NCI-H524 (cell line): ENCODE measurements at places on chromosomes 7 and 10.

DNA sequence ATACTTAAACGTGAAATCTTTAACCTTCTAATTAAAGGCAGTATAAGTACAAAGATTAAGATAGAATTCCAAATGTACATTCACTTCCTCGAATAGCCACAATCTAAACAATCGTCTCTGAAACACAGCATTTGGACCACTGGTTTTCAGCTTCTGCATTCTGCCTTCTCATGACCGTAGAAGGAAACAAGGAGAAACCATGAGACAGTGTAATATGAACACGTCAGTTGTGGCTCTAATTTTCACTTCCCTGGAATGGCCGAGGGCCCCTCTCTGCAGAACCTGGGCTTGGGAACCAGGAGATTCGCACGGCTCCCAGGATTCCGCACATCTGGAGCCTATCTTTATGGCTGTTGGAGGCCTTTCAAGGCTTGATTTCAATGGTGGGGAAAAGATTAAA lies 189.3 kb downstream of the KLF6 start:
- no peak for DNase-seq

DNA sequence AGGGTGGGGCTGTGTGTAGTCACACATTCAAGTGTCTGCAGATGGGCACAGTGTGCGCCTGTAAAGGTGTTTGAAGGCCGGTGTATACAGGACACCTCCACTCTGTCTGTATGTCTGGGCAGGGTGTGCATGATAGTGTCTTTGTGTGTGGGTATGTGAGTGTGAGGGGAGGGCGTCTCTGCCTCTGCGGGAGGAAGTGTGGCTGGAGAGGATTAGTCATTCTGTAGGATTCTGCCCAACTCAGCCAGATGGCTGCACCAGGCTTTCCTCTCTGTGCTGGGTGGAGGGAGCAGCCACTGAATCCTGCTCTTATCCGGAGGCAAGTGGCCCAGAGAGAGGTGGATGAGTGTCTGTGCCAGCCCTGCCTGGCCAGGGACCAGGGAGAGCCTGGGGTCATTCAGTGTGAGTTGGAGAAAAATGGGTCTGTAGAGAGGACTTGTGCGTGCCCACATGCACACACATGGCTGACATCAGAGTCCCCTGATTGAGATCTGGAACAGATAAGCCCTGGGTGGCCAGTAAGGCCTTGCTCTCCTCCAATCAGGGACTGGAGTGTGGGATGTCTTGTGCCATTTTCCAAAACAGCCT lies 1.7 kb downstream of the SFXN3 start:
- DNase-seq, result peak; percentile 57

DNA sequence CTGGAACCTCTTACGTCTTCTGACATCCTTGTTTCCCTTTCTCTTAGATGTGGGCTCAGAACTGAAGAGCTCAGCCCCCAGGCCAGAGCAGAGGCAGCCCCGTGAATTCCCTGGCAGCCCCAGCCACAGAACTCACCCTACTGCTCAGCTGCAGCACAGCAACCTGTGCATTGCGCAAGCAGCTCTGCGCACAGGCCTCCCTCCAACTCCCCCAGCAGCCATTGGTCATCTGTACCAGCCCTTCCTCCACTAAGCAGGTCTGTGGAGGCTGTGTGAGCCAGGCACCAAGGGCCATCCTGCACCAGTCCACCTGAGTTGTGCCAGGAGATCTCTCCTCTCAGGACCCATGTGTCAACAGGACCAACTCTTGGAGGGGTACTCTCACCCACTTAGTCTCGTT lies 54.5 kb downstream of the ZNF33B start:
- no peak for DNase-seq

GRCh38 chr7:133139350-133139749 lies 57.5 kb upstream of the CHCHD3 start:
- DNase-seq, result no peak

- DNase-seq, result no peak
Observed at GRCh38 chr10:132392184-132392800, 4.7 kb upstream of the PWWP2B start.

DNA sequence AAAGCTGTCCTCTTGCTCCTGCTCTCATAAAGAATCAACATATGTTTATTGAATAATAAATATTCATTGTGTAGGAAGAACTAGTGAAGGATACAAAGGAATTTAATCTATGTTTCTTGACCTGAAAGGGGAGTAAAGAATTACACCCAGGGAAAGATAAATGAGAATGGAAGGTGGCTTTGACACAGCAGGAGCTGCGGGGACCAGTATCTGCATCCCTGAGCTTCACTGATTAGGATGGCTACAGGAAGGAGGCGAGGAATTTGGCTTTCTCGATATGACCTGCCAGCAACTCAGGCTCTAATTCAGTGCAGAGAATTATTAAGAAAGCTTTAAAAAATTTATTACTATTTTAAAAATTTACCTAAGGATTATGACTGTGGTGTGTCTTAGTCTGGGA lies 194.6 kb downstream of the SEC23IP start:
- DNase-seq, result no peak

- DNase-seq, result no peak
Observed at GRCh38 chr10:130040817-130041330, 69.8 kb downstream of the C10orf143 start.

GRCh38 chr7:151652111-151652510 lies 132.4 kb upstream of the RHEB start:
- DNase-seq, result peak; percentile 64

GRCh38 chr7:18243731-18244130 lies 216.1 kb upstream of the PRPS1L1 start:
- no peak for DNase-seq

DNA sequence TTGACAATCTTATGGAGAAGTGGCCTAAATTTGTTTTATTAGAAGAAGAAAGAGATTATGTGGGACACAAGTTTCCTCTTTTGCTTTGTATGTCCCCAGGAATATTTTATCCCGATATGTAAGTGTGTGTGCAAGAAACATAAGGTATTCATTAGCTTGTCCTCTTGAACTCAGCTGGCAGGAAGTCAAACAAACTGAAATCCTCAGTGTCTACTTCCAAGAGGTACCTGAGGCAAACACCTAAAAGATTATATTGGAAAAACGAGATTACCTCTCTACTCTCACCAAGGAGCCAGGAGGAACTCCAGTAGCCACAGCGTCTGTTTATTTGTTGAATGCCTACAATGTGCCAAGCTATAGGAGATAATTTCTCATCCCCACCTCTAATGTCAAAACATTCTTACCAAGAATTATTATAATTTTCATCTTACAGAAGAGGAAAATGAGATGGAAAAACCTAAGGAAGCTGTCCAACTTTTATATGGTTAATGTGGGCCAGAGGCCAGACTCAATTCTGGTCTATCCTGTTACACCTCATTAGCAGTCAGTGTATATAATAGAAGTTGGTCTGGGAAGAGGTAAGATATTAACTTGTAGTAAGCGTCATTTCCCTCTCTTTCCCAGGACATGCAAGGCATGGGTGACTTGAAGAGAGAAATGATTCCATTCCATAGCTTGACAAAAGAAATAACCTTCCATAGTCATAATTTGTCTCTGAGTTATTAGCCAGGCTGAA lies 692.7 kb downstream of the MAGI2 start:
- DNase-seq, result no peak

- no peak for DNase-seq
Observed at GRCh38 chr7:150463461-150463860, 13.0 kb downstream of the GIMAP8 start.

DNA sequence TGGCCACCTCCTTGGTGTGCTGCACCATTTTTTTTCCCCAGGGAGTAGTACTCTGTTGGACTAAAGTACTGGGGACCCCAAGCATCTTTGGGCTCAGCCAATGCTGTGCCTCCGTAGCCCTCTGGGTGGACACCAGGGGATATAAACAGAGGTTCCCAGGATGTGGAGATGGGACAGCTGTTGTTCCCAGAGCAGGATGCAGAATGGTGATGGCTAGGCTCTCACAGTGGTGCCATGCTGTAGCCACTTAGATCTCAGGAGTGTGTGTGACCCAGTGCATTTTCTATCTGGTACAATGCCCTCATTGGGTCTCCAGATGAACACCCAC lies 50.9 kb upstream of the SCIN start:
- no peak for DNase-seq

DNA sequence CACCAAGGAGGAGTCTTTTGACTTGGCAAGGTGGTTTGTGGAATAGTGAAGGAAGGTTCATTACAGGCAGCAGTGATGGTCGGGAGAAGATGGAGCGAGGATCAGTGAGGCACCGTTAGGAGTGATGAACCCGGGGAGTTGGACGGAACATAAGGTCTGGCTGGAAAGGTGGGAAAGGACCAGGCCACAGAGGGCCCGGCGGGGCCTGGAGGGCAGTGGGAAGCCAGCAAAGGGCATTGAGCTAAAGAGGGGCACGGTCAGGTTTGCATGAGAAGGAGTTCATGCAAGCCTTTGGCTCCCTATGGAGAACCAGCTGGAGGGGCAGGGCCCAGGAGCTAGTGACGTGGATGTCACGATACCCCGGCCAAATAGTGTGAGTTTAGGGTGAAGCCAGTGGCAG lies 46.2 kb upstream of the RABGEF1 start:
- no peak for DNase-seq

- DNase-seq, result peak; percentile 32
Observed at GRCh38 chr10:7436490-7437100, 25.8 kb upstream of the SFMBT2 start.

DNA sequence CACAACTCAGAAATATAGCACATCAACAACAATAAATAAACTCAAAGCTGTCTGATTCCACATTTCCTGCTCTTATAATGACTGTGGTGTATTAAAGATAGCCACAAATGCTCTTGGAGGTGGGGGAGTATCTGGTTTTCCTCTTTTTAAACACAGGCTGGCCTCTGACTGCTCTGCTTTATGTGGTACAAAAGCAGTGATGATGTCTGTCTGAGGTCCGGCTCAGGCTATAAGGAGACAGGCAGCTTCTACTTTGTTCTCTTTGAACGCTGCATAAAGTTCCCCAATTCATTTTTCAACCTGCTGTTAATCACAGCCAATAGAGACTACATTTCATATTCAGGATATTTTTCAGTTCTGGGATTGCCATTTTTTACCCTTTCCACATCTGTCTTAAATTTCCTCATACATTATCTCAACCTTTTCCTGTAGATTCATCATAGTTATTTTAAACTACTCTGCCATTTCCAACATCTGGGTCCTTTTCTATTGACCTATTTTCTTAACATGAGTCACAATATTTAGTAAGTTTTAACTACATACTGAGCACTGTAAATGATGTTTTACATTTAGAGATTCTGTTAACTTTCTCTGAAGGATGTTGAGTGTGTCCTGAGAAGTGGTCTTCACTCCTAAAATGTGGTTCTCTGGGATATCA lies 64.9 kb downstream of the CRPPA start:
- no peak for DNase-seq

- DNase-seq, result no peak
Observed at GRCh38 chr7:155860840-155861479, 48.7 kb upstream of the SHH start.

- DNase-seq, result peak; percentile 19
Observed at GRCh38 chr10:102413053-102413705, 5.4 kb downstream of the PSD start.

DNA sequence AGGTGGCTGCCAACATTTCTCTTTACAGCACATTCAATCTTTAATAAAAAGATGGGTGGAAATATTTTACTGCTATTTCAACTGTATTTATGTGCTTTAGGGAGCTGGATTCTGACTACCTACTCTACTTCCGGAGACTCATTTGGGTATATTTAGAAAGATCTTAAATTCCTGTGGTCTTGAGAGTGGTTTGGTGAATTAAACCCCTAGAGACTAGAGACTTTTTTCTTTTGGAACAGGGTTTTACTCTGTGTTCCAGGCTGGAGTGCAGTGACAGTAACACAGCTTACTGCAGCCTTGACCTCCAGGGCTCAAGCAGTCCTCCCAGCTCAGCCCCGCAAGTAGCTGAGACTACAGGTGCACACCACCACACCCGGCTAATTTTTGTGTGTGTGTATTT lies 79.0 kb upstream of the HABP2 start:
- DNase-seq, result no peak

DNA sequence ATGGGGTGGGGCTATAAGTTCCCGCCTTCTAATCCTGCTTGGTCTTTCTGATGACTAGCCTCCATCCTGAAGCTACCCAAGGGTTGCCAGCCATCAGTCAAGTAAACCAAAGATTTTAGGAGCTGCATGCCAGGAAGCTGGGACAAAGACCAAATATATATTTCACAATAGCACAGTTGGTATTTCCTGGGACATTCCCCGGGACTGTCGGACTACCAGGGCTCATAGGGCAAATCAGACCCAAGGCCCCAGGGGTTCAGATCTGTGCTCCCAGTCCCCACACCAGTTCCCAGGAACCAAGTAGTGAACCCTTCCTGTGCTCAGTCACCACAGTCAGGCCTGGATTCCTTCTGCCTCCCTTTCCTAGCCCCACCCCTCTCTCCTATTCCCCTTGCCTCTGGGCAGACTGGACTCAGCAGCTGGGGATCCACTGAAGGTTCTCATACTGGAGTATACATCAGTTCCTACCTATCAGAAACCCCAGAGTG lies 5.7 kb upstream of the CXCL12 start:
- no peak for DNase-seq

- DNase-seq, result no peak
Observed at GRCh38 chr10:14102056-14102455, 228.7 kb downstream of the FRMD4A start.

GRCh38 chr10:119728172-119728800 lies 2.4 kb downstream of the INPP5F start:
- DNase-seq, result no peak

DNA sequence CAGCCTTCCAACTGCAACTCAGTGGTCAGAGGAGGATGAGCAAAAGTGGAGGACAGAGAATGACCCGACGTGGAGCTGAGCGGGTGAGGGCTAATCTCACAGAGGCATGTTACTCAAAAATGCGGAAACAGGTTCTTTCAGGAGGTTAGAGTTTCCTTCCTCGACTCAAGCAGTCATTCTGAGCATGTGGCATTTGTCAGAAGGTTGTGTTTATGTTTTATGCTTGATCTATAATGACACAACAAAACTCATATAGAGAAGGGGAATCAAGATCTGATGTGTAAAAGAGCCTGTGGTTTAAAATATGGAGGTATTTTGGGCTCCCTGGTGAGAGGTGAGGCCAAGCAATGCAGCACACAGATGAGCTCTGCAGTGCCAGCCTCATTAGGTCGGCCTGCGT lies 311.4 kb downstream of the ADARB2 start:
- DNase-seq, result no peak

DNA sequence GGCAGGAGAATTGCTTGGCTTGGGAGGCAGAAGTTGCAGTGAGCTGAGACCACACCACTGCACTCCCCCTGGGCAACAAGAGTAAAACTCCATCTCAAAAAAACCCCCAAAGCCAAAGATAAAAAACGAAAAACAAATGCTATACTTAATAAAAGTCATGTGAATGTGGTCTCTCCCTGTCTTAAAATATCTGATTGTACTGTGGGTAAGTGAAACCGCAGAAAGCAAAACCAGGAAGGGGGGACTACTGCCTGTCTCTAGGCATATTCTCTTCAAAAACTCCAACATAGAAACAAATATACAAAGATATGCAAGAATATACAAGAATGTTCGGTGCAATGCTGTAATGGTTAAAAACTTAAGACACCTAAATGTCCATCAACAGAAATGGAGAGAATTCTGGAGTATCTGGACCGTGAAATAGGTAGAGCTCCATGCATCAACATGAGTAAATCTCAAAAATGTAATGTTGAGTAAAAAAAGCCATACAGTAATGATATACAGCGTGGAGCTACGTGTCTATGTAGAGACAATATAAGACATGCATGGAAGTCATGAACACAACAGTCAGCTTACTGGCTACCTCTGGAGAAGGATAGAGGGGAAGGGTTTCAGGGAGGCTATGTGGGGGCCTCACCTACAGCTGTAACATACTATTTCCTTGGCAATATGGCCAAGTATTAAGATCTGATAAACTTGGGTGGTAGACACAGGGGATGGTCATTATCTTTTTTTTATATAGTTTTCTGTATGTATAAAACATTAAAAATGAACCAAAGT lies 2.1 kb downstream of the ZNF394 start:
- DNase-seq, result no peak

GRCh38 chr10:48640326-48640725 lies 35.5 kb upstream of the ARHGAP22 start:
- DNase-seq, result no peak
